ENCODE measurements at places on chromosomes 5 and 9.

GRCh38 chr9:93892748-93893147 is 62.4 kb downstream of the BARX1 start:
- no peak for DNase-seq

GRCh38 chr5:33362915-33363314 is 77.8 kb upstream of the TARS1 start:
- DNase-seq = no peak

- DNase-seq = no peak
These were observed 3.8 kb downstream of the LMAN2 start for GRCh38 chr5:177347699-177348098.

DNA sequence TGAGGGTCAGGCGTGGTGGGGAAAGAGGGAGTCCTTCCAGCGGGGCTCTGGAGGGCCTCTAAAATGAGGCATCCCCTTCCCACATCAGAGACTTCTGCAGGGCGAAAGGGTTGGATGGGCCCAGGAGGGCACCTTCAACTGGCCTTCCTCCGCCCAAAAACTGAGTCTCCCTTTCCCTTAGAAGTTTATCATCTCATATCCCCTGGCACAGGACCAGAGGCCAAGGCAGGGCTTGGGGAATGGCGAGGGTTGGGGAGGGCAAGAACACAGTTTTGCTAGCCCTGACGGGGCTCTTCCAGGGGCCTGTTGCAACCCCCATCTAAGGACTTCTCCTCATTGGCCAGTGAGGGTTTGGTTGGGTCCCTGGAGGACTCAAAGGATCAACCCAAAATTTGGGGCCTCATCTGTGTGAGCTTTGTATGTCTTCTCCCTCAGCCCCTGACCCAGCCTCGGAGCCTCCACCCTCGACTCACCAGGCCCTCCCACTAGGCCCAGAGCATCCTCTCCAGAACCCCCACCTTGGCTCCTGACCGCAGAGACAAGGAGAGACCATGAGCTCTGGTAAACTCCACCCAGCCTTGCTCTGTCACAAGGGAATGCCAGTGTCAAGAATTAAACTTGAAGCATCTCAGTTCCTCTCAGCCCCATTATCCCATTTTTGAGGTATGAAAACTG is 24.1 kb downstream of the AQP7 start:
- DNase-seq = no peak

- DNase-seq = no peak
These were observed 244.8 kb downstream of the ADGRV1 start for GRCh38 chr5:90803381-90803780.

DNA sequence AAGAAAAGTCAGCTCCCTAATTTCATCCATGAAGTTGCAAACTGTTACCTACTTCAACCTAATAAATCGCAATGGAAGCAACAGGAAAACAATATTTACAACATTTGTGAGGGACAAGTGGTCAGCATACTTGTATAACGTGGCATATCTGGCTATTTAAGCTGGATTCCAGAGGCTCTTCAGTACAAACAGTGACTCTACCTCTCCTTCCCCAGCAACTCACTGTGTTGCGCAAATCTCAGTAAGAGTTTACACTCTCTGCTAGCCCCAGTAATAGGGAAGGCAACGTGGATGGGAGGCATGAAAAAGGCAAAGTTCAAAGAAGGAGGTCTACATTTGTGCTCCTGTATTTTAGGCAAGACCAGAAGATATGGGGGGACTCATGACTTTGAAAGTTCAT is 18.9 kb upstream of the SEMA5A start:
- no peak for DNase-seq

DNA sequence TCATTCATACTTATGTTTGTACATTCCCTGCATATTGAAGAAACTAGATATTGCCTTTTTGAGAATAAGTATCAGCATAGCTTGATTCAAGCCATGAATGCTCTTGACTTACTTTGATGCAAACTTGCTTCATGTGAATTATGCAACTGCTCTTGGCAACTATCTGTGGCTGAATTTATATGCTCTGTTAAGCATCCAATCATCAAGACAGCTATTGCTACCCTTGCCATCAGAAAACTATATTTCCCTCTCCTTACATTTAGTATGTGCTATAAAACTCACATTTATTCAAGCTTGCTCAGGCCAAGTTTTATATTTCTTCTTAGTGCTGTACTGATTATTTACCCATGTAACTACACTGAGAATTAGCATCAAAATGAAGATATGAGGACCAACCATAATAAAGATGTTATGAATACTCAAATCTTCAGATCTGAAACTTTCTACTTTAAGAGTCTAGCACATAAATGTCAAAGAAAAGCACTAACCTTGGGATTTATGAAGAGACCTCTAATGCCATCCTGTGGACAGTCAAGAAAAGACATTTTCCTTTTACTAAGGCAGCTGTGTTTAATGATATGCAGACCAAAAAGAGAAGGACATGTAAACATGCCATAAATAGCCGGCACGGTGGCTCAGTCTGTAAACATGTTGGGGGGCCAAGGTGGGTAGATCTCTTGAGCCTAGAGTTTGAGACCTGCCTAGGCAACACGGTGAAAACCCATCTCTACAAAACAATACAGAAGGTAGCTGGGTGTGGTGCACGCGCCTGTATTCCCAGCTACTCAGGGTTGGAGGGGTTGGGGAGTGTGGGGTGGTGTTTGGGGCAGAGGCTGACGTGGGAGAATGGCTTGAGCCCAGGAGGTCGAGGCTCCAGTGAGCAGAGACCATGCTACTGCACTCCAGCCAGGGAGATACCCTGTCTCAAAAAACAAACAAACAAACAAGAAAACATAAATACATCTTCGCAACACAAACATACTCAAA is 267.0 kb upstream of the TYRP1 start:
- no peak for DNase-seq

DNA sequence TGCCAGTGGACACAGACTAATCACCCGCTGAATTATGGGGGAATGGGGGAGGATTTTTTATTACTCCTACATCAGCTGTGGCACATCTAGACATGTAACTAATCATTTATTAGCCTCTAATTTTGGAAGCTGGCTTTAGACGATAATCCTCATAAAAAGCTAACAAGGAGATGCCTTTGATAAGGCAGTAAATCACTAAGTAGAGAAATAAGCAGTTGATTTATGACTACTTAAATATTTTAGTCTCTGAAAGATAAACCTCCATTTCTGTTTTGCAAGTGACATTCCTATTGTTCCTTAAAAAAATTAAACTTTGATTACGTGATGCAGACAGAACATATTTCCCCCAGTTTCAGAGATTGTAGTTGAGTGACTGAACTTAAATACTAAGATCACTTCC is 206.4 kb upstream of the CDKN2B start:
- no peak for DNase-seq

Measured in RCC 7860 (cell line).